Activated CD8-positive, alpha-beta memory T cell treated with anti-CD3 and anti-CD28 coated beads for 24 hours (primary cell): ENCODE measurements at places on chromosomes 16 and 17.

DNA sequence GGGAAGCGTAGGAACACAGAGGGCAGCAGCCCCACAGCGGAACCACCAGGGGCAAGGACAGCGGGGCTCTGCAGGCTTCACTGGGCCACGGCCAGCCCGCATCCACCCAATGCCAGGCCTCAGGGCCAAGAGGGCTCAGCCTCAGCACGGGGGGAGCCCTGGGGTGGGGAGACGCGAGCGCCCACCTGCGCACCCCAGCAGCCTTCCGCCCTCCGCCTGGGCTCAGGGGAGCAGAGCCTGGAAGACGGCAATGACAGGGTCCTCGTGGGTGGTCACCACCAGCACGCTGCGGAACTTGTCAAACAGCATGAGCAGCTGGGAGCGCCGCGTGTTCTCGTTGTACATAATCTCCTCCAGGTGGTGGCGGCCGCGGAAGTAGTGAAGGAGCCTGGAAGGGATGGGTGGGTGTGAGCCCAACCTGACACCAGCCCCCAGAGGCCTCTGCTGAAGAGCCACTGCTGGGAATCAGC, 8.5 kb downstream of the MPG start:
- DNase-seq: no peak

DNA sequence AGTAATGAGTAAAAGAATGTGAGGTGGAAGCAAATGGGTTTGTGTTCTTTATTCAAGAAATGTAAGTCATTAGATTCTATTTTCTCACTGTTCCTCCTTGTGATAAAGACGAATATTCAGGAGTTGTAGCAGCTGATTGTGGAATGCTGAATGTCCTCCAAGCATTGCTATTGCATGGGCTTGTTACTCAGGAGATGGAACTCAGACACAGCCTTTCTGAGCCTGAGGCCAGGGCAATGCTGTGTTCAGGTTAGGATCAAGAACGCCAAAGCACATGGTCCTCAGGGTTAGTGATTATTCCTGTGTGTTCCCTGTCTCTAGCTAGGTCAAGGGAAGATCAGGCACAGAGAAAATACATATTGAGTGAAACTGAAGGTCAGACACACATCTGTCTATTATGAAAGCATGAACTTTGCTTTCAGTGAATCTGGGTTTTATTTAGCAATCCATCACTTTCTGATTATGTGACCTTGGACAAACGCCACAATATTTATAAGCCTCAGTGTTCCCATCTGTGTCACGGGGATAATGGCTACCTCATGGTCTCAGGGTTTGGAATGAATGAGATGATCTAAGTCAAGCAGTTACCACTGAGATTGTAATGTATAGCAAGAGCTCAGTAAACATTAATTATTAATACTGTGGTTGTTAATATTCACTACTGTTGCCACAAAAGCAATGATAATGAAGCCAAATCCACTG, 426.8 kb upstream of the DYNLRB2 start:
- no peak for DNase-seq

DNA sequence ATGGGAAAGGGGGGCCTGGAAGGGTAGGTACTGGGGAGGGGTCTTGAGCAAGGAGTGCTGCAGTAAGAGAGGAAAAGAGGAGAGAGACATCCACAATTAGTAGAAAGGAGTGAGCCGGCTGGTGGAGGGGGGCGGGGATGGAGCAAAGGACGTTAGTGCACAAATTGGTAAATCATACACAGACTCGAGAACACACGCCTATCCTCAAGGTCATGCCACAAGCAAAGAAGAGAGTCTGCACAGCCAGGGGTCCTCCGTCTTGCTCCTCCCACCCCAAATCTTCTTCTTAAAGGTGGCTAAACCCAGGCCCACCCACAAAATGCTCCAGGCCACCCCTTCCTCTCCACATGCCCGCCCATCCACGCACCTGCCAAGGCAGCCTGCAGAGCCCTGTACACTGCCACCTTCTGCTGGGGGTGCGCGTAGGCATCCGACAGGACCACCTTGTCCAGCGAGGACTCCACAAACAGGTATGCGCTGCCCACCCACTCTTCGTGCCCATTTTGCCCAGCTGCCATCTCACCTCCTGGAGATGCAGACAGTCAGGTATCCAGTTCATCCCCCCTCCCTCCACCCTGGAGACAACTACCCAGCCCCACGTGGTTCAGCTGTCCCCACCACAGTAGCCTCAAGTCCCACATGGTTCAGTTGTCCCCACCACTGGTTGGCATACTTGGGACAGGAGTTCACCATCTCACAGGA, 3.4 kb downstream of the TRADD start:
- no peak for DNase-seq

DNA sequence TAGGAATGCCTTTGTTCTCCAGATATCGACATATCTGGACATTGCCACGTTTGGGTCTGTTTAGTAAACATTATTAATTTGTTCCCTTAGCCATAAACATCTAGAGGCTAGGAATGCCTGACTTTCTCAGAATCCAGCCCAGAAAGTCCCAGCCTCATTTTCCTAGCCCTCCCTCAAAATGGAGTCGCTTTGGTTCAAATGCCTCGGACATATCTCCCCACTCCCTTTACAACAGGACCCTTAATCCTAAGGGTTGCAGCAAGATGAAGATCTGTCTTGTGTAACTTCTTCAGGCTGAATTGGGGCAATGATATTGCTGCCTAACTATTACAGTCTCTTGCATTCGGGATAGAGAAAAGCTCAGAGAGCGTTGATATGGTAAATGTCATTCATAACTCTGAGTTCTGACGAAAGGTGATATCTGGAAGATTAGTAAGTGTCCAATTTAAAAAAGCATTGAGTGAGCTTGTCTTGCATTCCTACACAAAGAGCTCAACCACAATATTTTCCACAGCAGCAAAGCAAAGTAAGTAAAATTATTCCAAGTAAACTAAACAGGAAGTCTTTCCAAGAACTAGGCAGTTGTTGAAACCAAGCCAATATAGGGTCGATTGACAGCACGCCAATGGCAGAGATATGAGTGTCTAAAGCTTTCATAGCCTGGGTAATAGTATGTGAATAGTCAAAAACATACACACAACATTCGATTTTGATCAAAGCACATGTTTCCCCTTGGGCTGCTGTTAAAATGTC, 46.0 kb upstream of the ARL4D start:
- no peak for DNase-seq

GRCh38 chr16:893360-893759, 77.4 kb downstream of the LMF1 start:
- no peak for DNase-seq

DNA sequence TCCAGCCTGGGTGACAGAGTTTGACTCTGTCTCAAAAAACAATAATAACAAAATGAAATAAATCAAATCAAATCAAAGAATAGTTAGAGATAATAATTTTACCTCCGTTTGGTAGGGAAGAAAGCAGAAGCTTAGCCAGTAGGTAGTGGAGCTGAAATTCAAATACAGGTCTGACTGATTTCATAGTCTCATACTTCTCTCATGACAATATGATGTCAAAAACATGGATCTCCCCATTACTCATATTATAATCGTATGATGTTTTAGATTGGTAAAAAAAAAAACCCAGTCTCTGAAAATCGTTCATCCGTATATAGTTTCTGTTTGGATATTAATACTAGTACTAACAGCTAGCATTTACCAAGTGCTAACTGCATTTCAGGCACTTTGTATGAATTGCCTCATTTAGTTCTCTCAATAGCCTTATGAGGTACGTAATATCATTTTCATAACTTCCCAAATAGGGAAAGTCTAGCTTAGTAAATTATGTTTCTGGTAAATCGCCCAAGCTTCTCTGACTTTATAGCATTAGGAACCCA, 48.7 kb downstream of the CDH8 start:
- DNase-seq: no peak

- DNase-seq: no peak
These were observed 944.5 kb upstream of the SOX9 start for GRCh38 chr17:71176331-71176730.

- peak; percentile 70 for DNase-seq
These were observed at the start of gene ARHGAP23 for GRCh38 chr17:38428112-38428642. ARHGAP23 (plus strand) TSS chr17:38428464; CDS start chr17:38428486, 22 bp downstream.

- DNase-seq: no peak
These were observed 73.8 kb downstream of the XYLT1 start for GRCh38 chr16:17396762-17397498.

- DNase-seq: no peak
These were observed 457.7 kb upstream of the MAF start for GRCh38 chr16:80058214-80058613.
